Cortex of kidney (tissue), 1 donor: ENCODE measurements at places on chromosomes 16 and 17.

GRCh38 chr16:48905632-48906505 lies 295.9 kb upstream of the N4BP1 start:
- no peak for DNase-seq

DNA sequence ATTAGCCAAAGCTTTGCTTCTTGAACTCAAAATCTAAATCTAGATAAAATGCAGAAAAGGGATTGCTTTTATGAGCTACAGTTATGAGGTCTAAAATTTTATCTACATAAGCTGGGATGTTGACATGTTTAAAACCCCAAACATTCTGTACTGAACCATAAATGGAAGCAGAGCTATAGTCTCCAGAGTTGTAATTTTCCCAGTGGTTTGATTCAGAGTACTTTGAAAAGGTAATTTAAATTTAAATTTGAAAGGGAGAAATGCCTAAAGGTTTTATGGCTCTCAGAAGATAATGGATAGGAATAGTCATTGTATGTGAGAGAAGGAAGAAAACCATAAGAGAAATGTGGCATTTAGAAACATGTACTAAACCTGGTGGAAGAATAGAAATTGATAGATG lies 163.2 kb downstream of the PPM1E start:
- DNase-seq: no peak

DNA sequence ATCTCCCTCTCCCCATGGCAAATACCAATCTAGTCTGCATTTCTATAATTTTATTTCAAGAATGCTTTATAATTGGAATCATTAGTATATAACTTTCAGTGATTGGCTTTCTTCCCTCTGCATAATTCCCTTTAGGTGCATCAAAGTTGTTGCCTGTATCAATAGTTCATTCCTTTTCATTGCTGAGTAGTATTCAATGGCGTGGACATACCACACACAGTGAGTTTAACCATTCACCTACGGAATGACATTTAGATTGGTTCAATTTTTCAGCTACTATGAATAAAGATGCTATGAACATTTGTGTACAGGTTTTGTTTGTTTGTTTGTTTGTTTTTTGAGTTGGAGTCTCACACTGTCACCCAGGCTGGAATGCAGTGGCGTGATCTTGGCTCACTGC lies 9.7 kb downstream of the OTOA start:
- DNase-seq: no peak

DNA sequence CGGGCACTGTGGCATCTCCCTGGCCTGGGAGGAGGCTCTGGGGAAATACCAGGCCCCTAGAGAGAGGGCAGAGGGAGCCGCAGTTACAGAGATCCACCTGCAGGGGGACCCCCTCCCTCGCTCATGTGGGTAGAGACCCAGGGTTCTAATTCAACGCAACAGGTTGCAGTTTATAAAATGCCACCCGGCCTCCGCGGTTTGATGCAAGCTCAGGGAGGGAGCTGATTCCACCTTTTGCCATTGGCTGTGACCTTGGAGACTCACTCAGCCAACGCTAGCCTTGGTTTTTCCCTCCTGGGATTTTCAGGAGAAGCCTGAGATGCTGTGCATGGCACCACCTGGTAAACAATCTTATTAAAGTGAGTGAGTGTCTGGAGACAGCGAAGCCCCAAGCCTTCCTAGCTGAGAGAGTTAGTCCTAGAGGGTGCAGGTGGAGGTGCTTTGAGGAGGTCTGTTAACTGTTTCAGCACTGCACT lies 12.1 kb downstream of the TTLL6 start:
- no peak for DNase-seq

- DNase-seq: no peak
Observed at GRCh38 chr17:47204722-47205418, 4.3 kb upstream of the MYL4 start.

DNA sequence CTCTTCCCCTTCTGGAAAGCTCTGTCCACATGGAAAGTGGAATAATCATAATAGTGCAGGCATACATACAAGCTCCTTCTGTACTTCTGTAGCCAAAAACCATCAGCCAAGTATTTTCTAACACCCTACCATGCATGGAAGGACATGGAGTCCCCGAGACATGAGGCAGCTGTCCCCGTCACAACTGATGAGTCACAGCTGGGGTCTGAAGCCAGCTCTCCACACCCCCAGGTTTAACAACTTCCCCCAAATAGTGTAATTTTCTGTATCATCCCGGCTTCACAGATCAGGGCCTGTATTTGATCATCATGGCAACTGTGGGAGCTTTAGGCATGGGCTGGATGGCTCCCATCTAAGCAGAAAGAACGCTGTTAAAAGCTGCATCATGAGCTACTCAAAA lies 16.6 kb downstream of the C16orf96 start:
- DNase-seq: no peak

GRCh38 chr16:87854907-87855683 lies 14.2 kb downstream of the SLC7A5 start:
- no peak for DNase-seq

- no peak for DNase-seq
Observed at GRCh38 chr17:81049372-81049911, 14.5 kb downstream of the BAIAP2 start.

DNA sequence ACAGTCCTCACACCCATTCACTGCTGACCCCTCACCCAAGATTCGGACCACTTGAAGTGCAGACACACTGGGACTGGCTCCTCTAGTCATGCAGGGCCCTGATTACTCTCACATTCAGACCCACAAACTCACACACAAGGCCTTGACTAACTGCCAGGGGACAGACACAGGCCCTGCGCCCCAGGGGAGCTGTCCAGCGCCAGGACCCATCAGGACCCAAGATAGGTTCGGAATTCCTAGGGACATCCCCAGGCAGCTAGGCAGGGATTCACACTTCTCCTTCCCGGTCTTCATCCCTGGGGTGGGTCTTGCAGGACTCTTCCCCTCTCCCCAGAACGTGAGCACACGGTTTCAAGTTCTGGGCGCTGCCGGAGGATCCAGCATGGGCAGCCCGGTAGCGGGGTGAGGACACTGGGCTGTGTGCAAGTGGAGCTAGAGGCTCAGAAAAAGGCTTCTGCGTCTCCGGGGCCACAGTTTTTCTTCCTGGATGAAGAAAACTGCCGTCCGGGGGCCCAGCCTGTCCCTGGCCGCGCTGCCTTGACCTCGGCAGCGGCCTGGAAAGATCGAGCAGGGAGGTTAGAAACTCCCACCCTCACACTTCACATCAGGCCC lies 1.6 kb downstream of the SEZ6 start:
- DNase-seq: no peak

DNA sequence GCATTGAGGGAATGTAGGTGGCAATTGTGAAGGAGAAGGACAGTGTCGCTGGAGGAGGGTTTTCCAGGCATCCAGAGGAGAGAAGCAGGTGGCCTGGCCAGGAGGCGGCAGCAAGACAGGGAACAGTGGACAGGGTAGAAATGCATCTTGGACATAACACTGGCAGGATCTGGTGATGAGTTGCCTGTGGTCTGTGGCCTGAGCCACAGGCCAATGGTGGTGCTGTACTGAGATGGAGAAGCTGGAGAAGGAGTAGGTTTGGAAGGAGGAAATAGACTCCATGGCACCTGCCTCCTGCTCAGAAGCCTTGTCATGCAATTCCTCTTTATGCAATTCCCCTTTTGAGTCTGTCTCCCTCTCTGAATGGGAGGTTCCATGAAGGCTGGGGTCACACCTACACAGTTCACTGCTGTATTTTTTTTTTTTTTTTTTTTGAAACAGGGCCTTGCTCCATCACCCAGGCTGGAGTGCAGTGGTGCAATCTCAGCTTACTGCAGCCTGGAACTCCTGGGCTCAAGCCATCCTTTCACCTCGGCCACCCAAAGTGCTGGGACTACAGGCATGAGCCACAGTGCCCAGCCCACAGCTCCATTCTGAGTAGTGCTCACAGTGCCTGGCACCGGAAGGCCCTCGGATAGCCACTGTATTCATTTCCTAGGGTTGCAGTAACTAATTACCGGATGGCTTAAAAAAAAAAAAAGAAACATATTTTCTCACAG lies 13.5 kb upstream of the CACNG4 start:
- no peak for DNase-seq

GRCh38 chr16:27458987-27459688 lies 57.2 kb downstream of the IL21R start:
- no peak for DNase-seq

DNA sequence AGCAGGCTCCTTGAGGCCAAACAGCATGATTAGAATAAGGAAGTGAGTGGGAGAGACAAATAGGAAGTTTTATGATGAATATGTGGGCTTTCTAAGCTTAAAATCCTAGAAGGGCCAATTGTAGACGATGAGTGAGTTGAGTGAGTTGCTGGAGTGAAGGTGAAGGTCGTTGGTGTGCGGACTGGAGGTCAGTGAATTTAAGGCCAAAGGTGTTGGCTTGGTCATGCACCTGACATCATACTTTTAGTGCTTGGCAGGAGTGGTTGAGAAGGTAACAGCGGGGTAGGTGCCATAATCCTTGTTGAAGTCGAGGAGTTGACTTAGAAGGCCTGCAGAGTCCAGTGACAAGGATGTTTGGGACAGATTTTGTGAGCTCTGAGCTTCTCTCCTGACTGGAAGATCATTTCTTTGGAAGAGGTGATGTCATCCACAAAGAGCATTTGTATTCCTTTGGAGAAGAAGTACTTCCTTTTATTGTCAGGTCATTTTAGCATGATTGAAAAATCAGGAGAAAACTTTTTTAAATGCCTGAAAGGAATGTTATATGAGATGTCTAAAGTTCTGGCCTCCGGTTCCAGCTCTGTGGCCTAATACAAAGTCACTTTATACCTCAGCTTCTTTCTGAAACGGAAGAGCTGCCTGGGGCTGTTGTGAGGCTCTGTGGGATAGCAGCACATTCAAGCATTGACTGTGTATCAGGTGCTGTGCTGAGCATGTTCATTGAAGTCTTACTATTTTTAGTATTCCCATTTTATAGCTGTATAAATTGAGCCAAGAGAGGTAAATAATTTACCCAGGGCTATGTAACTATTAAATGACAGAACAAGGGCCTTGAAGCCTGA lies 53.6 kb upstream of the TBX2 start:
- no peak for DNase-seq

GRCh38 chr17:64281962-64282752 lies 19.1 kb upstream of the TEX2 start:
- no peak for DNase-seq

DNA sequence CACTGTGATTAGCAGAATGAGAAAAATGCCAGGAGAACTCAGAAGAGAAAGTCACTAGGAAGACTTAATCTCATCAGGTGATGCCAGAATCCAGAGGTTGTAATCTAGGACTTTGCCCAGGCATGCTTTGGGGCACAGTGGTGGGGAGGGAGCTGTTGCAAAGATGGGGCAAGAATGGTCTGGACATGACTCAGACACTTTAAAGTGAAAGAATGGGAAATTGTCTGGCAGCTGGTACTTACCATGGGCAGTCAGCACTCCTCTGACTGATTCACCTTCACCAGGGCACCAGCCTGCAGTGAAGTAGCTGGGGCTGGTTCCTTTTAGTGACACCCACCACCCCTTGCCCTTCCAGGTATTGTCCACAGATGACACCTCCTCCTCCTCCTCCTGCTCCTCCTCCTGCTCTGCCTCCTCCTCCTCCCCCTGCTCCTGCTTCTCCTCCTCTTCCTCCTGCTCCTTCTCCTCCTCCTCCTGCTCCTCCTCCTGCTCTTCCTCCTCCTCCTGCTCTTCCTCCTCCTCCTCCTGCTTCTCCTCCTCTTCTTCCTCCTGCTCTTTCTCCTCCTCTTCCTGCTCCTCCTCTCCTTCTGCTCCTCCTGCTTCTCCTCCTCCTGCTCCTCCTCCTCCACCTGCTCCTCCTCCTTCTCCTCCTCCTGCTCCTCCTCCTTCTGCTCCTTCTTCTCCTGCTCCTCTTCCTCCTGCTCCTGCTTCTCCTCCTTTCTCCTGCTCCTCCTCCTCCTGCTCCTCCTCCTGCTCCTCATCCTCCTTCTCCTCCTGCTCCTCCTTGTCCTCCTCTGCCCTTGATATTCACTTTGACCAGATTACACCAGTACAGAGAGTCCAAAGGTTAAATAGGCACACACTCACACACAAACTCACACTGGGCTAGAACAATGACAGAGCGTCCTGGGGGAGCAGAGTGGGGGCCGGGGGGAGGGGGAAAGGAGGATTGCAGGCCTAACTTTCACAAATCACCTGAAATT lies at the start of gene CHD9NB:
Gene CHD9NB (minus strand): TSS at position 379 of the 983 bp plus-strand sequence. CDS start 8,739 bp downstream, outside the sequence.
- no peak for DNase-seq
